ENCODE measurements at places on chromosomes 1 and 21.

DNA sequence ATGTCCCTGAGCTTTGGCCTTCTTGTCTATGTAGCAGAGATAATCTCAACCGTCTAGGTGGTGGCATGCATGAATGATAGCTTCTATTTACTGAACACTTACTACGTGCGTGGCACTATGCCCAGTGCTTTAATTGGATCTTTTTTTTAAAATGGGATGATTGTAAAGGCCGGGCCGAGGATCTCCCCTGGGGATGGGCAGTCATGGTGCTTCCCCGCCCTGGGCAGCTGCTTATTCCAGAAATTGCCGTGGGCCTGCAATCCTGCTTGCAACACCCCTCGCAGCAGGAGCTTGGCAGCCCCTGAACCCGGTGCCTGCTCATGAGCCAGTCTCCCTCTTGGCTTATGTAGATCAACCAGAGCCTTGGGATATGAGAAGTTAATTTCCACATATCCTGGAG lies 360.7 kb downstream of the CAMTA1 start:
- no peak for DNase-seq

DNA sequence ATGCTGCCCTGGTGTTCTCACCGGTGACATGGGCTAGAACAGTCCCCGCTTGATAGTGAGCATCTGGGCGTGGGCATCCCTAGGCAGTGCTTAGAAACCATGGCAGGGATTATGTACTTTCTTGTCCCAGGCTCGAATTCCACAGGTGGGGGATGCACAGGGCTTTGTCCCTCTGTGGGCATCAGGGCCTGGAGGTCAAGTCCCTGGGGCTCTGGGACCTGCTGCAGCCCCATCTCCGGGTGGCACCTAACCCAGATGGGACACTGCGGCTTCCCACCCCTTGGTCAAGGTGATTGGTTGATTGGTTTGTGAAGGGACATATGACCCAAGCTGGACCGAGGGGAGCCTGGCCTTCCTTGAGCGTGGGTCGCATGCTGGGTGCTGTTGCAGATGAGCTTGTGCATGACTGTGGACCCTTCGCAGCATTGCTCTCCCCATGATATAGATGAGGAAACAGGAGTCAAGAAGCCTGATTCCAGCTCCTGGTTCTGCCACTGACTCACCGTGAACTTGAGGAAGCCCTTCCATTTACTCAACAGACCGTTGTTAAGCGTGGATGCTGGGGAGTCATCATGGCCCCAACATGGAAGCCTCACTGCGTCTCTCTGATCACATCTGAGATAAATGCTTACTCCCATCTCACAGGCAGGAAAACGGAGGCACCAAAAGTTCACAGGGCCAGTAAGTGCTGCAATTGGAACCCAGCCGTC lies 64.0 kb upstream of the RUNX3 start:
- no peak for DNase-seq

DNA sequence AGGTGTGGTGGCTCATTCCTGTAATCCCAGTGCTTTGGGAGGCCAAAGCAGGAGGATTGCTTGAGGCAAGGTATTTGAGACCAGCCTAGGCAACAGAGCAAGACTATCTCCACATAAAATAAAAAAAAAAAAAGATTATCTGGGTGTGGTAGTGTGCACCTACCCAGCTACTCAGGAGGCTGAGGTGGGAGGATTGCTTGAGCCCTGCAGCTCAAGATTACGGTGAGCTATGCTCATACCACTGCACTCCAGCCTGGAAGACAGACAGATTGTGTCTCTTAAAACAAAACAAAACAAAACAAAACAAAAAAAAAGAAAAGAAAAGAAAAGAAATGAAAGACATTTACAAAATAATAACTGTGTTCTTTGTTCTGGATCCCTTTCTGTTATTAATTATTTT lies 6.1 kb upstream of the TLCD4 start:
- DNase-seq = no peak

- DNase-seq = no peak
These were observed 5.8 kb downstream of the LRRC47 start for GRCh38 chr1:3790500-3790923.

DNA sequence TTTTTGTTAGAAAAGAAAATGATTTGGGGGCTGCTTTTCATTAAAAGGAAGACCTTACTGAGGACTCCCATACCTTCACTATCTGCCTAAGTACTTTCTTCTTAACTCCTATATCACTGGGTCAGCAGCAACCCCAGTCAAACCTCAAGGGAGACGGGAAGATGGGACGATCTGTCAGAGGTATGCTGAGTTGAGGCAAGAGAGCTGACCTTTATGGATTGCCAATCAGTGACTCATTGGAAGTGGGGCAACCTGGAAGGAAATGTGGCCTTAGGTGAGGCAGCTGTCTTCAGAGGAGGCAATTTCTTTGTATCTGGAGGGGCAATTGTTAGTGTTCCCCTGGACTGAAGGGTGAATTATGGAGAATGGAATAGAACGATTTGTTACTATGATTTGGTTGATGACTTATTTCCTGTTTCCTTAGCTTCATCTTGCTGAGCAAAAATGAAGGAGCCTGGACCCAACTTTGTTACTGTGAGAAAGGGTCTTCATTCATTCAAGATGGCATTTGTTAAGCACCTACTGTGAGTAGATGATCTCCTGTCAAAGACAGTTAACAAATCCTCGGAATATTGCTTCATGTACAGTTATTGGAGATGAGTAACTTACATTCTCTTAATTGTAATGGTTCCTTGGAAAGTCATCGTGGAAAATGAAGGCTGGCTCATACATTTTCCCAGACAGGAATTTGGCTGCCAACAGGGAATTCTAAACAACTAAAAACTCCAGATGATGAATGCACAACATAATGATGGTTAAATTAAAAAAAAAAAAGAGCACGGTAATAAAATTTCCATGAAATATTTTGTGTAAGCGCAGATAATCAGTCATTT lies 134.7 kb upstream of the KCNJ15 start:
- no peak for DNase-seq

- DNase-seq = peak; percentile 82
These were observed 72.9 kb downstream of the SKI start for GRCh38 chr1:2300851-2301606.

DNA sequence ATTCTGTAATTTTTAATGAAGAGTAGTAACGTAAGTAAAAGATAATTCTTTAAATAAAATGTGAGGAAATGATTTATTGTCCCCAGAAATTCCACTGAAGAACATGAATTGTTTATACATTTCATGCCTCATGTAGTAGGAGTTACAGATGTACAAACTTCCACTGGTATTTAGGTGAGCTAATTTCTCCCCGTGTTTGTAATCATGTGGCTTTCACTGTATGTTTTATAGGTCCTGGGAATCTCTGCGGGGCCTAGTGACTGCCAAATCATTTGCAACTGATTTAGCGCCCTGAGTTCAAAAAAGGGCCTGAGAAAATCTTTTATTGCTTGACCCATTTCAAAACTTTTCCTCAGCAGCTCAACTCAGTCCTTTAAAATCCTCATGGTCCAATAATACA lies 30.5 kb upstream of the FASLG start:
- DNase-seq = no peak

DNA sequence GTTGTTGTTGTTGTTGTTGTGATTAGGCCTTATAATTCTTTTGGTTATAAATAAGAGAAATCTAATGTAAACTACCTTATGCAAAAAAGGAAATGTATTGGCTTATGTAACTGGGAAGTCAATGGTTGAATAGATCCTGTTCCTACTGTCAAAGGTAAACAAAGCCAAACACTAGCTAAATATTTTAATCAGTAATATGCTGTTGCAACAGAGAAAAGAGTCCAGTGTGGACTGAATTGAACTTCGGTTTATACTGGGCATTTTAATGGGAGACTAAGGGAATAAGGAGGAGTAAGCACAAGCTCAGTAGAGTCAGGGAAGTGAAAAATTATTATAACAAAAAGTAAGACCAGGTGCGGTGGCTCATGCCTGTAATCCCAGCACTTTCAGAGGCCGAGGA lies 15.4 kb downstream of the MSH4 start:
- DNase-seq = no peak

- no peak for DNase-seq
These were observed 1524.4 kb upstream of the TPTE start for GRCh38 chr21:8997011-8997440.

DNA sequence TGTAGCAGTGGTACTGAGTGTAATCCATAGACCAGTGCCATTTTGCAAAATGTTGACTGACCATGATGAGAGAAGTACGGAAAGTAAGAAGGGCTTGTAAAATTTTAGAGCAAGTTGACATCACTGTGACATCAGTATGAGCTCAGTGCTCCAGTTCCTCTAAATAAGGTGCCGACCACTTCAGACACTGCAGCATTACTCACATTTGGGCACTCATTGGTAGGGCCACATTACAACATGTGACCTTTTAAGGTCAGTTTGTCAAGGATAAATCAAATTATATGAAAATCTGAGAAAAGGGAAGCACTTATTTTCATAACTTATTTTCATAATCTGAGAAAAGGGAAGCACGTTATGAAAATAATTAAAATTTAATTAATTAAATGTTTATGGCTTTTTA lies 128.0 kb upstream of the ERG start:
- DNase-seq = no peak

DNA sequence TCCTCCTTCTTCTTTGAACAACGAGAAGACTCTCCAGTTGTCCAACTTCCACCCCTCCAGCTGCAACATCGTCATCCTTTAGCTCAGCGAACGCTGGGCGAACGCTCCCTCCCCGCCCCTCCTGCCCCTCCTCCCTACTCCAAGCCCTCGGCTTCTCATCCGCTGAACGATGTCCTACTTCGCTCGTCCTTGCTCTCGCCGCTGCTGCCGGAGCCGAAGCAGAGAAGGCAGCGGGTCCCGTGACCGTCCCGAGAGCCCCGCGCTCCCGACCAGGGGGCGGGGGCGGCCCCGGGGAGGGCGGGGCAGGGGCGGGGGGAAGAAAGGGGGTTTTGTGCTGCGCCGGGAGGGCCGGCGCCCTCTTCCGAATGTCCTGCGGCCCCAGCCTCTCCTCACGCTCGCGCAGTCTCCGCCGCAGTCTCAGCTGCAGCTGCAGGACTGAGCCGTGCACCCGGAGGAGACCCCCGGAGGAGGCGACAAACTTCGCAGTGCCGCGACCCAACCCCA lies at the start of gene BCAN:
BCAN (plus strand) TSS at position 357 of the 504 bp plus-strand sequence. CDS start 3,938 bp downstream, outside the sequence.
- DNase-seq = no peak

GRCh38 chr1:205672395-205672889 lies 7.9 kb downstream of the SLC45A3 start:
- no peak for DNase-seq

DNA sequence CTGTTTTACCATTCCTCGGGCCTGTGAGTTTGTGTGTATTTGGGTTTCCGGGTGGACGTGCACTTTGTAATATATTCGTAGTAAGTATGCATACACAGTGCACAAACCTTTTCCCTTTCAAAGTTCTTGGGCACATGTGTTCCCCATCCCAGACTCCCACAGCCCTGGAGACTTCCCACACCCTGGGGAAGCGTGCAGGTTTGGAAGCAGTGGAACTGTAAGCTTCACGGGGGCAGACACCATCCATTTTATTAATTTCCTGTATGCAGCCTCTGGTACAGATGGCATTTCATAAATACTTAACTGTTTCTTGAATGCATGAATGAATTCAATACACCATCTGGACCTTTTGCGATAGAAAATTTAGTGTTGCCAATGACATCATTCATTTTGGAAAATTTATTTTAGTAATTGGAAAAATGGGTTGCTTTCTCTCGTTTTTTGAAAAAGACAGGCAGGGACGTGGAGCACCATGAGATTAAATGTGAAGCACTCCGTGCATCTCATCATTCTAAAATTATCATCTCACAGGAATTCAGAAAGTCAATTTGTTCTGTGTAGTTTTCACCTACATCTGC lies 10.8 kb downstream of the ETS2 start:
- DNase-seq = no peak

GRCh38 chr1:33119532-33120217 lies 38.7 kb downstream of the AZIN2 start:
- DNase-seq = no peak

DNA sequence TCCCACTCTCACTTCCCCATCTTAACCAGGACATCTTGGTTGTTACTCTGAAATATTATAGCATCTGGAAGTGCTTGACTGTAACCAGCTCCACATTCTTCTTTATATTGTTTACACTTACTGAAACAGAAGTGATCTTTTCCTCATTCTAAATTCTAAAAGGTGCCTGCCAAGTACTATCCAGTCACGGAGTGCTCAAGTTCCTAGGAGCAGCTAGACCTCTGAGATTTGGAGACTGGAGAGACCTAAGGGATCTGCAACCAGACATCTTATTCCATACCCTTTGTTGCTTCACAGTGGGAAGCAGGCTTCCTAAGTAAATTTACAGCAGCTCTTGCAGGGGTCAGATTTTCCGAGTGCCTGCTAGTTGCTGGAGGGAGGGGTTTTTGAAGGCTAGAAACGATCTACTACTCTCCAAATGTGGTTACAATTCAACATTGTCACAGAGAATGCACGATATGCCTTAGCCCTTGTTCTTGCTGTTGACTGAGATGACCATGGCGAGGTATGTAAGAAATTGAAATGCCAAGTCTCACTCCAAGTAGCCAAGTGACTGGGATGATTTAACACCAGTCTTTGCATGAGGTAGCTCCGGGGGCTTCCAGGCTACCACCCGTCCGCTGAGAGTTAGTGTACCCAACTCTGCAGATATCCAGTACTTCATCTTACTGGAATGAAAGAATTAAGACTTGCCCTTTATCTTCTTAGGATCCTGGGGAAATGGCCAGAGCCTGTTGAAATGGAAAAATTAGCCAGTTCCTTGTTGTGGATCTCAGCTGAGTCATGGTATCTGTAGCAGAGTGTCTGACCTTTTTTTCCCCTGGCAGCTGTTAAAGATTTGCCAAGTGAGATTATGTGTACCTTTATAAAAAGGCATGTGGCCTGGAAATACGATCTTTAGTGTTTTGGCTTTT lies 150.8 kb downstream of the MAST2 start:
- no peak for DNase-seq

DNA sequence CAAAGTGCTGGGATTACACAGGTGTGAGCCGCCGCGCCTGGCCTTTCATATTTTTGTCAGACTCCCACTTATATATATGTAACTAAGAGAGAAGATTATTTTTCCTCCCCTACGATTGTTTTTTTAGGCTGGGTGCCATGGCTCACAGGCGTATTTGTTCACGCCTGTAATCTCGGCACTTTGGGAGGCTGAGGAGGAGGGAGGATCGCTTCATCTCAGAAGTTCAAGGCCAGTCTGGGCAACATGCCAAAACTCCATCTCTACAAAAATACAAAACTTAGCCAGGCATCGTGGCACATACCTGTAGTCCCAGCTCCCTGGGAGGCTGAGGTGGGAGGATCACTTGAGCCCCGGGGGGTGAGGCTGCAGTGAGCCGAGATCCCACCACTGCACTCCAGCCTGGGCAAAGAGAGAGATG lies 23.9 kb upstream of the ITLN2 start:
- DNase-seq = no peak

- DNase-seq = no peak
These were observed 27.8 kb upstream of the NFIA start for GRCh38 chr1:61054601-61054993.

GRCh38 chr21:32921632-32922230 lies 104.0 kb upstream of the OLIG2 start:
- peak; percentile 12 for DNase-seq

GRCh38 chr1:5758000-5758858 lies 234.0 kb downstream of the NPHP4 start:
- DNase-seq = no peak

GRCh38 chr1:233873666-233874065 lies 30.8 kb upstream of the SLC35F3 start:
- DNase-seq = no peak

Data from activated CD4-positive, alpha-beta T cell treated with anti-CD3 and anti-CD28 coated beads for 1 hour (primary cell).